ENCODE measurements at places on chromosomes 13 and 19. TPM values are rescaled to one million over a fixed set of nuclear protein-coding genes. Genes with fewer than 3 reads are reported as not detected.
A peak's percentile ranks its signal among the peaks of the same experiment; 100 is the strongest.

DNA sequence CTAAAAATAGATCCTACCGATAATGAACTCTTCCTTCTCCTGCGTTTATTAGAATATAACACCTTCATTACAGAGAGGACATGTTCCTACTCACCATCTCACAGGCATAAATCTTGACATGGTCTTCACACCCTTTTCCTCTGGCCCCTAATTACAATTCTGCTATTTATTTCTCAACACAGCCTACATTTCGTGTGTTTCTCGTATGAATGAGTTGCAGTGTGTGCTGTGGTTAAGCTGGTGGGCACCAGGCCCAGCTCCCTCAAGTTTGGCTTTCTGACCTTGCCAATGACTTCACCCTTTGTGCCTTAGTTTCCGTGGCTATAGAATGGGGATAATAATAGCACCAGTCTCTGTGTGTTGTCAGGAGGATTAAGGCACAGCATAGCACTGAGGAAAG is 12.3 kb upstream of the KATNAL1 start:
- DNase-seq = no peak
- no peak overlapping the region for H3K27ac ChIP-seq
- no peaks in the 10 kb centered on the region for H3K4me1 ChIP-seq
- H3K27me3 ChIP-seq = no peaks in the 10 kb centered on the region

- no peak overlapping the region for H3K4me3 ChIP-seq
- no peak overlapping the region for H3K27ac ChIP-seq
- DNase-seq = no peak
- peaks cover 6% of the 10 kb centered on the region for H3K27me3 ChIP-seq
- H3K4me1 ChIP-seq = peaks cover 16% of the 10 kb centered on the region
Measured at GRCh38 chr19:51568456-51568855, 2.6 kb upstream of the ZNF175 start.

- peaks cover 25% of the 10 kb centered on the region for H3K36me3 ChIP-seq
- no peak overlapping the region for H3K4me3 ChIP-seq
- no peak overlapping the region for H3K27ac ChIP-seq
- H3K27me3 ChIP-seq = no peaks in the 10 kb centered on the region
- no peak for DNase-seq
- H3K4me1 ChIP-seq = no peaks in the 10 kb centered on the region
Measured at GRCh38 chr19:46611776-46612175, 10.6 kb downstream of the CALM3 start.

DNA sequence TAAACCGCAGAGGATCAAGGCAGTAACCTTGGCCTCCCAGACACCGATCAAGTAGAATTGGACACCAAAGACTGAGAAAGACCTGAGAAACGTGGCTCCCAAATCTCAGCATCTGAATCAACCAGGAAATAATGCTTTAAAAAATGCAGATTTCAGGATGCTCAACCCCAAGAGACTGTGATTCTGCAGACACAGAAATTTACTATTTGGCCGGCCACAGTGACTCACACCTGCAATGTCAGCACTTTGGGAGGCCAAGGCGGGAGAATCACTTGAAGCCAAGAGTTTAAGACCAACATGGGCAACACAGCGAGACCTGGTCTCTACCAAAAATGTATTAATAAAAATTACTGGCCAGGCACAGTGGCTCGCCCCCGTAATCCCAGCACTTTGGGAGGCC is 6.2 kb downstream of the ABCC4 start:
- no peaks in the 10 kb centered on the region for H3K36me3 ChIP-seq
- peaks cover 19% of the 10 kb centered on the region for H3K4me1 ChIP-seq
- H3K27ac ChIP-seq = no peak overlapping the region
- no peaks in the 10 kb centered on the region for H3K27me3 ChIP-seq

- no peak overlapping the region for H3K4me3 ChIP-seq
- H3K4me1 ChIP-seq = no peaks in the 10 kb centered on the region
- no peak overlapping the region for H3K27ac ChIP-seq
- no peak for DNase-seq
Measured at GRCh38 chr13:77079902-77080413, 53.0 kb upstream of the FBXL3 start.

DNA sequence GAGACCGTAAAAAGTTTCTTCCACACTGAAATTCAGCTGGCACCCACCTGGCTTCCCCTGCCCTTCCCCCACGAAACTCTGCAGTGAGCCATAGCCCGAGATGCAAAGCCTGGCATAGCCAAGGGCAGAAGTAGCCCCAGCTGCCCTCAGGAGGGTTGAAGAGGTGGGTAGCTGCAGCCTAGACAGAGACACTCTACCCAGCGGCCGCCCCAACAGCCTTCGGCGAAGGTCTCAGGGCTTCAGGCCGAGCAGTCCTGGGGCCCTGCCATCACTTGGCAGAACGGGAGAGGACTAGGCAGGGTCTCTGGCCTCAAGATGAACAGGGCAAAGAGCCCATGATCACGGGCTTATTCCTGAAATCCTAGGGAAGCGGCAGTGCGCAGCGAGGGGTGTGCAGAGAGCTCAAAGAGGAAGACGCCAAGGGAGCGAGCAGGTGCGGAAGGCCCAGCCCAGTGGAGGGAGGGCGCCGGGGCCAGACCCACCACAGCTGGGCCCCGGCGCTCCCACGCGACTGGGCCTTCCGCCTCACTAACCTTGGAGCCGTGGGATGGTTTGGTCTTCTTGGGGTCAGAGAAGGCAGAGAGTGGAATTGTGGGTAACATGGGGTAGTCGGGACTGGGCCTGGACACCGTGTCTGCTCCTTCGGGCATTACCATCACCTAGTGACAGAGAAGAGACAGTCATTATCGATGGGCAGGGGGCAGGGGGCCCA is 53.2 kb downstream of the MLLT1 start:
- H3K27me3 ChIP-seq = no peaks in the 10 kb centered on the region
- DNase-seq = no peak
- H3K4me3 ChIP-seq = no peak overlapping the region
- no peak overlapping the region for H3K27ac ChIP-seq
- peaks cover 17% of the 10 kb centered on the region for H3K36me3 ChIP-seq

- no peak overlapping the region for H3K27ac ChIP-seq
- DNase-seq = no peak
- H3K4me1 ChIP-seq = no peaks in the 10 kb centered on the region
- no peak overlapping the region for H3K4me3 ChIP-seq
- no peaks in the 10 kb centered on the region for H3K27me3 ChIP-seq
Measured at GRCh38 chr13:104057861-104058260, 991.6 kb upstream of the SLC10A2 start.

DNA sequence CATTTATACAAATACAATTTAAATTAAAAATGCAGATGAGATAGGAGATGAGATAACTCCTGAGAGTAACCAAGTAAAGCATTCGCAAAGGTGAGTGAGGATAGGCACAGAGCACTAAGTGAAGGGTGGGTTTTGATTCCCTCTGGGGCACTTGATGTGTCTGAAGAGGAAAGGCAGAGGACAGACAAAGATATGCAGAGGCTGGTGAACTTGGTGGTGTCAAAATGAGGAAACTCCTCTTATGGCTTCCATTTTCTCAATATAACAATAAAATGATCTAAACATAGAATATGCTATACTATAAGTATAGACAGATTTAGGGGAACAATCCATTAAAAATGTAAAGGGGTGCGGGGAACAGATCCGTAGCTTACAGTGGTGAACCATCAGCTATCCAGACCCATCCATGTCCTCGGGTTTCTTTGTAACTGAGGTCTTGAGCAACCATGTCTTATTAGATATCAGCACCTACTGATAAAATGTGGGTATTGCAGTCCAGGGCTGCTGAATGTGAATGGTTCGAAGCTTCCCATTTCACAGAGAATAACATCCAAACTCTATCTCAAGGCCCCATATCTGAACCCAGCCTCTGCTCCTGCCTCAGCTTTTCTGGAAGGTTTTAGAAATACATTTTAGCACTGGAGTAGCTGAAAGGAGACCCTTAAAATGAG is 73.9 kb upstream of the SLC10A2 start:
- no peak overlapping the region for H3K27ac ChIP-seq
- H3K4me3 ChIP-seq = no peak overlapping the region
- no peak for DNase-seq
- H3K36me3 ChIP-seq = no peaks in the 10 kb centered on the region
- H3K4me1 ChIP-seq = no peaks in the 10 kb centered on the region

DNA sequence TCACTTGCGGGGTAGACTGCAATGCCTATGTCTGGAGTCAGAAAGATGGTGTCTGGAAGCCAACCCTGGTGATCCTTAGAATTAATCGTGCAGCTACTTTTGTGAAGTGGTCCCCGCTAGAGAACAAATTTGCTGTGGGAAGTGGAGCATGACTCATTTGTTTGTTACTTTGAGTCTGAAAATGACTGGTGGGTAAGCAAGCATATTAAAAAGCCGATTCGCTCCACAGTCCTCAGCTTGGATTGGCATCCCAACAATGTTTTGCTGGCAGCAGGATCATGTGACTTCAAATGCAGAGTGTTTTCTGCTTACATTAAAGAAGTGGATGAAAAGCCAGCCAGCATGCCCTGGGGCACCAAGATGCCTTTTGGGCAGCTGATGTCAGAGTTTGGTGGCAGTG is 9.5 kb upstream of the ERVV-1 start:
- H3K4me3 ChIP-seq = peak overlapping the region; percentile 18
- DNase-seq = no peak
- H3K4me1 ChIP-seq = no peaks in the 10 kb centered on the region
- no peaks in the 10 kb centered on the region for H3K36me3 ChIP-seq
- H3K27me3 ChIP-seq = no peaks in the 10 kb centered on the region
- H3K27ac ChIP-seq = no peak overlapping the region

- DNase-seq = no peak
- H3K36me3 ChIP-seq = no peaks in the 10 kb centered on the region
- H3K4me1 ChIP-seq = no peaks in the 10 kb centered on the region
- no peak overlapping the region for H3K4me3 ChIP-seq
- no peaks in the 10 kb centered on the region for H3K27me3 ChIP-seq
Measured at GRCh38 chr13:31614073-31614472, 125.3 kb upstream of the RXFP2 start.

DNA sequence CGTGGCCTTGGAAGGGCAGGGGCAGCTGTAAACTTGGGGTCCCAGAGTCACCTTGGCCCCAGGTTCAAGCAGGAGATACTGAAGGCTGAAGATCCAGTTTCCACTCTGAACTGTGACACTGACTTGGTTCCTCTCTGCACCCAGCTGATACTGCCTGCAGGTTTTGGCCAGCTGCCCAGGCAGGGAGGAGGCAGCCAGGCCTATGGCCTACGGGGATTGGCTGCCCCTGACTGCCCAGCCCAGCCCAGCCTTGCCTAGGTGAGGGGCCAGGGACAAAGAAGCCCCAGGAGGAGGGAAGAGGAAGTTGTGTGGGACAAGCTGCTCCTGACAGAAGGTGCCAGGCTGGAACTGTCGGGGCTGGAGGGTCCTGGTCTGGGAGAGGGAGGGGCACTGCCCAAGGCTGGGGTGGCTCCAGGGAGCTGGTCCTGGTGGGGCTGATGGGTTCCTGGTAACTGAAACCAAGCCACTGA is 51.7 kb upstream of the CYP4F8 start:
- no peak overlapping the region for H3K27ac ChIP-seq
- H3K36me3 ChIP-seq = no peaks in the 10 kb centered on the region
- no peak overlapping the region for H3K4me3 ChIP-seq
- no peaks in the 10 kb centered on the region for H3K27me3 ChIP-seq
- H3K4me1 ChIP-seq = peaks cover 3% of the 10 kb centered on the region

GRCh38 chr13:46607768-46608564 is 55.0 kb downstream of the LRCH1 start:
- peak overlapping the region; percentile 49 for H3K27ac ChIP-seq
- H3K4me1 ChIP-seq = peaks cover 11% of the 10 kb centered on the region
- H3K36me3 ChIP-seq = no peaks in the 10 kb centered on the region
- no peak overlapping the region for H3K4me3 ChIP-seq
- H3K27me3 ChIP-seq = no peaks in the 10 kb centered on the region

DNA sequence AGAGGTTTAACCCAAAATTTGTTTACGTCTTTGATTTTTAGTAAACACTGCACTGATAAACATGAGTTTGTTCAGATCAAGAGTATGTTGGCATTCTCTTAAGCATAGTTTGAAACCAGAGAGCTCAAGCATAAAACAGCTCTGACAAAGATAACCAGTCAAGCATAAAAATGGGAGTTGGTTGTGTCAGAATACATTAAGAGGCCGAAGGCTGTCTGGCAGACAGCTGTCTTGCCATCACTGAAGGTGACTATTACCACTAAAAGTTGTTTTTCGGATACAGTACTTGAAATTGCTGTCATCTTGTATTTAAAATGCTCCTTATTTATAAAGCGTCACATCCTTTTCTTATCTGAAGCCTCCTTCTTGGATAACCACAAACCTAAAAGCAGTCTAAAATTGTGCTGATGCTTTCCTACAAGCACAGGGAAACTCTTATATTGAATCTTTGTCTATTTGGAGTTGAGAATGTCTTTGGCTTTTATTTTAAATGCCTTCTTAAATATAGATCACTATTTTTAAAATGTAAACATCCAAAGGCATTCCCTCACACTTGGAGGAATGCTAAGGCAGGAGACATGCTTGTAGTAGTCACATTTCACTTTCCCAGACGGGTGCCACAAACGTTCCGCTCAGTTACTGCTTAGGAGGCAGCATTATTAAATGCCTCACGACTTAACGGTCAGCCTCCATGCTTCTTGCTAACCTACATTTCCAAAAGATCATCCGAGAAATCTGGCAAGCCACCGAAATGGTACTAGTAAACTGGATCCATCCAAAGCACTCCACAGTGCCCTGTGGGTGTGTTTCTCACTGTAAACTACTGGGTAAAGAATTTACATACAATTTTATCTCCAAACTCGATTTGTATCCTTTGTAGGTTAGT is 1.5 kb downstream of the SMAD9 start:
- H3K27me3 ChIP-seq = peaks cover 7% of the 10 kb centered on the region
- peaks cover 7% of the 10 kb centered on the region for H3K4me1 ChIP-seq
- no peak for DNase-seq
- H3K27ac ChIP-seq = no peak overlapping the region
- H3K36me3 ChIP-seq = no peaks in the 10 kb centered on the region

- H3K36me3 ChIP-seq = no peaks in the 10 kb centered on the region
- DNase-seq = no peak
- H3K27ac ChIP-seq = peak overlapping the region; percentile 50
- H3K27me3 ChIP-seq = no peaks in the 10 kb centered on the region
Measured at GRCh38 chr19:18429717-18430416, 8.1 kb downstream of the ISYNA1 start.

DNA sequence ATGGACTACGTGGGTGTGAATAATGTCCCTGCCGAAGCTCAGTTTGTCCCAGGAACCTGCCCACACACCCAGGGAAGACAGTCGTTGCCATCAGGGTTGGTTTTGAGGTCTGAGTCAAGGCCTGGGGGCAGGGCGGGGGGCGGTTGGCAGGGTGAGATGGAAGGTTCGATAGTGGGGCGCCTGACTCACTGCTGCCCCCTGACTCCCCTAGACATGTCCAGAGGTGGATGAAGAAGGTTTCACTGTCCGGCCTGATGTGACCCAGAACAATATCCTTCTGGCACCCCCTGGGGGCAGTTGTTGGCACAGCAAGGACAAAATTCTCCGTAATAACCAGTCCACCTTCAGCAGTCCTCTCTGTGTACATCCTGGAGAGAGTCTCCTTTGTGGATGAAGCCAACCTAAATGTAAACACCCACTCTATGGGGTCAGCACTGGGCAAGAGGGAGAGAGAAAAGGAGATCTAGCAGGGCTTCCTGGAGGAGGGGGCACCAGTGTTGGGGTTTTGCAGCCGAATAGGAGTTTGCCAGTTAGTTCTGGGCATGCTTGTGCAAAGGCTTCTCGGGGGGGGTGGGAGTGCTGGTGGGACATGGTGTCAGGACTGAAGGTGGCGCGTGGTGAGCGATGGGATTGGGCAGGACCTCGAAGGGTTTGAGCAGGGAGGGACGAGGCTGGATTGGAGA is 19.6 kb upstream of the B3GNT3 start:
- no peaks in the 10 kb centered on the region for H3K36me3 ChIP-seq
- no peak overlapping the region for H3K27ac ChIP-seq
- DNase-seq = peak; percentile 57
- H3K27me3 ChIP-seq = no peaks in the 10 kb centered on the region
- peaks cover 4% of the 10 kb centered on the region for H3K4me1 ChIP-seq

The NLRP7 gene
- polyA plus RNA-seq = not detected

The CGB3 gene
- not detected for polyA plus RNA-seq

The BORA gene
- 0.71 TPM for polyA plus RNA-seq

The SLC25A41 gene
- 0.16 TPM for polyA plus RNA-seq

The ZFP36 gene
- polyA plus RNA-seq = 91.9 TPM

The ZNF569 gene
- polyA plus RNA-seq = 1.2 TPM

The HNRNPA1L2 gene
- 0.81 TPM for polyA plus RNA-seq

The CEACAM5 gene
- polyA plus RNA-seq = 0.02 TPM

The CNFN gene
- 1.2 TPM for polyA plus RNA-seq

Data from liver (tissue), 10 donors.